ENCODE measurements at places on chromosomes 4 and X.

- no peak for DNase-seq
Observed at GRCh38 chrX:69808375-69808774, 192.5 kb downstream of the EDA start.

GRCh38 chrX:729583-730409 lies 99.2 kb downstream of the SHOX start:
- no peak for DNase-seq

DNA sequence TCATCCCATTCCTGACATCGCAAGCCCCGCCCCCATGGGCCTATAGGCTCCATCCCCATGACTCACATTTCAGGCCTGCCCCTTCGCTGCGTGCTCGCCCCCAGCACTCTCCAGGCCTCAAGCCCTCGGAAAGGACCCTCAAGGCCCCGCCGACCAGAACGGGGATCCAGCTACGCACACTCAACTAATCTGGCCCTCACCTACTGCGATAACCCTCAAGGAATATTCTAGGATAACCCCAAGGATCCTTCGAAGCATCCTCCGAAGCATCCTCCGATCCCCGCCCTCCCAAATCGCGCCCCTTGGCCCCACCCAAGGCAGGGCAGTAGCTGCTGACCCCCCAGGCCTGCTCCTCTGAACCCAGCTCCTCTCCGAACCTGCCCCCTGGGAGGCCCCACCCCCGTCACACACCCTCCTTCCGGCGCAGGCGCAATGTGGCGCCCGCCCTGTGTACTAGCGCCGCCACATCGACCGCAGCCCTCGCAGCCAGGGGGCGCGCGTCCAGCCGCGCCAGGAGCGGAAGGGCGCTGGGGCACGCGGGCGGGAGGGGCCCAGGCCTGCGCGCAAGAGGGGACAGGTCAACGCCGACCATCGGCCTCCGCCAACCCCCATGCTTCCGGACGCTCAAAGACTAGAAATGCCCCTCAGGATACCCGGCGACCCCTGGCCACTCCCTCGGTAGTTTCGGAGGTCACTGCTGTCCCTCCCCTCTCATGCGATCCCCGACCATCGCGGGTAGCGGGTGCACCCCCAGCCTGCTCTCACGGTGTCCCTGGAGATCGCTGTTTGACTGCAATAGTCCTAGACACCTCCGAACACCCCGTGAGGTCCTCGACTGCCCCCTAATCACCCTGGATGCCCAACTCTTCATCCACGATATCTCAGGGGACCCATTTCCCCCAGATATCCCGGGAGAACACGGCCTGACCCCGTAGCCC lies 6.4 kb upstream of the MAGIX start:
- DNase-seq: peak; percentile 92

- DNase-seq: no peak
Observed at GRCh38 chr4:149280806-149281205, 534.8 kb downstream of the IQCM start.

GRCh38 chr4:37725718-37726117 lies 39.5 kb upstream of the RELL1 start:
- DNase-seq: no peak

DNA sequence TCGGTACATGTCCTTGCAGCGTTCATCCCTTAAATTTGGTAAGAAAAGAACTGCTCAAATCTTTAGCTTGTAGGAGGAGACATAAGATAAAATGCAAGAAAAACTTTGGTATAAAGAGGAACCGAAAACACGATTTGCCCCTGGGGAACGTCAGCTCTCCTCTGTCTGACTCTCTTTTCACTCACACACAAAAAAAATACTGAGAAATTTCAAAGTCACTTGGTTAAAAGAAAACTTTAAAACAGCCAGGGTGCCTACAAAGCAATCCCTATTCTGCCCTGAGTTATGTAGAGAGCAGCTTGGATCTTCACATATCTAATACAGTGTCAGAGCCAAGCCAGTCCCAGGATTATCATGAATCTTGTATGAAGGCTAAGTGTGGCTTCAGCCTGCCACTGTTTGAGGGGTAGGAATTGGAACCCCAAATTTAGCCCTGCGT lies 248.5 kb upstream of the CXXC4 start:
- DNase-seq: no peak

GRCh38 chr4:71095545-71095944 lies 102.1 kb downstream of the DCK start:
- no peak for DNase-seq

DNA sequence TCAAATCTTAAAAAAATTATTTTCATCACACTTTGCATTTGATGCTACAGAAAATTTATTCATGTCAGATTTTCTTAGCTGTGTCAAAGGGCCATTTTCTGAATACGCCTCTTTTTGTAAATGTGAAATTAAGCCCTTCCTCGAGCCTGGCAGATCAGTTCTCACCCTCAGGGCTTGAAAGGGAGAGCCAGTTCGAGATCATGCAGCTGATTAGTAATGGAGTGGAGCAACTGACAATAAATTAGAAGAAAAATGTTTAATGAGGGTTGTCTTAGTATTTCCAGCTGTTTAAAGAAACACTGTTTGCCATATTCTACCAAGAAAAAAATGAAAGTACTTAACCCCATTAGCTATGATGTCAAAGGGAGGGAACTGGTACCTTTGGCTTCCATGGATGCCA lies 28.7 kb downstream of the CC2D2A start:
- DNase-seq: no peak

GRCh38 chrX:69203638-69204037 lies 38.4 kb upstream of the PJA1 start:
- no peak for DNase-seq

- DNase-seq: no peak
Observed at GRCh38 chrX:111881715-111882114, 5.7 kb downstream of the TRPC5OS start.

- DNase-seq: no peak
Observed at GRCh38 chr4:67087897-67088296, 457.4 kb downstream of the CENPC start.

DNA sequence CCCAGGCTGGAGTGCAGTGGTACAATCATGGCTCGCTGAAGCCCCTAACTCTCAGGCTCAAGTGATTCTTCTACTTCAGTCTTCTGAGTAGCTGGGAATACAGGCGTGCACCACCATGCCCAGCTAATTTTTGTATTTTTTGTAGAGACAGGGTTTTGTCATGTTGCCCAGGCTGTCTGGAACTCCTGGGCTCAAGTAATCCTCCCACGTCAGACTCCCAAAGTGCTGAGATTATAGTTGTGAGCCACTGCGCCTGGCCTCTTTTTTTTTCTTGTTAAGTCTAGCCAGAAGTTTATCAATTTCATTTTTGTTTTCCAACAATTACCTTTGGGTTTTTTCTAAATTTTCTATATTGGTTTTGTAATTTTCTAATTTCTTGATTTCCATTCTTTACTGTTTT lies 100.6 kb downstream of the GC start:
- no peak for DNase-seq

- no peak for DNase-seq
Observed at GRCh38 chrX:74420196-74421035, 877 bp upstream of the SLC16A2 start.

DNA sequence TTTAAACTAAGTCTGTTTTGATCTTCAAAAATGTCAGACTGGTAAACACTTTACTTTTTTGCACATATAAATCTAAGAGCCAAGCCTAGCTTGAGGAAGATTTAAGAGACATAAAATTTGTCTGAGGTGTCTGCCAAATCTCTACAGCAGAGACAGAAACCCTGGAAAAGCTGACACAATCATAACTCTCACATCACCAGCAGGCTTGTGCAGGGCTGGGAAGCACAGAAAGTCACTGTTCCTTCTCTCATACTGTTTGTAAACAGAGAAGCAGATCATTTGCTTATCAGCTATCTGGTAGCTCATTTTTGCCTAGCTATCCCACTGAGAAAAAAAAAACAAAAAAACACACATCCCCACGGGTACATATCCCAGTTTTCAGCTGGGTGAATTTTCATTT lies 7.0 kb downstream of the ENOX2 start:
- DNase-seq: no peak

DNA sequence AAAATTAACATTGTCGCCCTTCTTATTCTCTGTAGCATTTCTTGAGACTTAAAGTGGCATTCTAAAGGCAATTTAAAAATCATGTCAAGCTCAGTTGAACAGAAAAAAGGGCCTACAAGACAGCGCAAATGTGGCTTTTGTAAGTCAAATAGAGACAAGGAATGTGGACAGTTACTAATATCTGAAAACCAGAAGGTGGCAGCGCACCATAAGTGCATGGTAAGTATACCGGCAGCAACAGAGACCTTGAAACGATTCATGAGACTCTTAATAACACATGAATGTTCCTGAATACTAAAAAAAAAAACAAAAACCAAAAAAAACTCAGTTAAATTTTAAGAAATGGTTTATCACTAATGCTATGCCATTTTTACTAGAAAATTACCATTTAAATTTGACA lies 82.4 kb upstream of the HPRT1 start:
- no peak for DNase-seq

DNA sequence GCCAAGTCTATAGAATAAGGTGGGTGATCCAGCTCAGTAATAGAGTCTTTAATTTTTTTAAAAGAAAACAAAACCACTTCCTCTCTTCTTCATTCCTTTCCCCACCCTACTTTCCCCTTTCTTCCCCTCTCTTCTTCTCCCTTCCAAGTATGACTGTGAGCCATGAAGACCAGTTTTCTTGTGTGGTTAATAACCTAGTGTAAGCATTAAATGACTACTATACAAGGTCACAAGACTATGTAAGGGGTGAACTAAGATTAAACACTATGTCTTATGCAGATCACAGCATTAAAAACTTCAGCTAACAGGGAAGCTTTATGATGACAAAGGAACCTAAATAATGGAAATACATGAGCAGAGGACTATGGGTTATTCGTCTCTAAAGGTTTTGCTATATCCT lies 135.4 kb downstream of the GUCY2F start:
- DNase-seq: no peak

DNA sequence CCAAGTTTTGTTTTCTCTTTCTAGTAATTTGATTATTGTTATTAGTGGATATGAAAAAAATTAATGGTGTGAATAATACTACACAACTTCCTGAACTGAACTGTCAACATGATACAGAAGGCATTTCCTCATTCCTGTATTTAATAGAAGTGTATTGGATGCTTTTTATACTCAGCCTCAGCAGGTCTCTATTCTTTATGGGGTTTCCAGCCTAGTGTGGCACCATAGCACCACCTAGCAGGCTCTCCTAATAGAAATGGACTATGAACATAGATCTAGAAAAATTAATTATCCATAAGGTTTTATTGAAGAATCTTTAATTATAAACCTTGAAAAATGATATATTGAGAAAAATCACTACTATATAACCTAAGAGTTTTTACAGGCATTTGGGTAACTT lies 52.4 kb downstream of the GLRB start:
- no peak for DNase-seq

DNA sequence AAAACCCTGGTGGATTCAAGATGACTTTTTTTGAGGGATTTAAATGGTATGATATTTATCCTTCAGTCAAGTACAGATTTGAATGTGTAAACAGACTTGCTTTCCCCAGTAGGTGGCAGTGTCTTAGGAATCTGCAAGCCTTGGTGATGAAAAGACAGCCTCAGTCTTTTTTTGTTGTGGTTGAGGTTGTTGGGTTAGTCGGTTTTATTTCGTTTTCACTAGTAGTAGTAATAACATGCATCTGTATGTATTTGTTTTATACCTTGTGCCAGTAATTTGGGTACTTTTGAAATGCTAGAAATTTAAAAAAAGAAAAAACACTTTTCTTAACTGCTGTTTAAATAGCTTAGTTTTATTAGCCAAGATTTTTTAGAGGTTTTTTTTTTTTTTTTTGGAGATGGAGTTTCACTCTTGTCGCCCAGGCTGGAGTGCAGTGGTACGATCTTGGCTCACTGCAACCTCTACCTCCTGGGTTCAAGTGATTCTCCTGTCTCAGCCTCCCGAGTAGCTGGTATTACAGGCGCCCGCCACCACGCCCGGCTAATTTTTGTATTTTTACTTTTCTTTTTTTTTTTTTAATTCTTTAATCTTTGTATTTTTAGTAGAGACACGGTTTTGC lies 39.2 kb downstream of the COPS4 start:
- peak; percentile 37 for DNase-seq

DNA sequence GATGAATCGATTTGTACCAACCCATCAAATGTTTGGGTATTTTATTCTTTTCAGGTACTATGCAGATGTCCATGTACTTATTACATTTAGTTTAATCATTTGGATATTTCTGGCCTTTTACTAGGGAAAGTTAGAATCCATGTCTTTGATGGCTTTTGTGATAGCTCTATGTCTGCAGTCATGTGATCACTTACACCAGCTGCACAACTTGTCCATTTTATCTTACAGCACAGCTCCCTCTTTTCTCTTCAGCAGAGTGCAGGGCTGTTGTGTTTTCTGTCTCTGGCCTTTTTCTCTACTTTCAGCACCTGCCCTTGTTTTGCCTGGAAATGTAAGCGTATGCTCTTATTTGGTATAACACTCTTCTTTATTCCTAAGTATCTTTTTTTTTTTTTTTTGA lies 30.6 kb downstream of the WWC2 start:
- DNase-seq: no peak

GRCh38 chr4:134337574-134337973 lies 136.0 kb upstream of the PABPC4L start:
- DNase-seq: no peak

GRCh38 chr4:80072228-80072743 lies 743 bp downstream of the ANTXR2 start:
- DNase-seq: peak; percentile 56

All from CD8-positive, alpha-beta memory T cell (primary cell).